Ureter (tissue), 1 donor: ENCODE measurements at places on chromosomes 2 and 18. TPM values are rescaled to one million over a fixed set of nuclear protein-coding genes. Genes with fewer than 3 reads are reported as not detected.

The POLE4 gene
- total RNA-seq = 41.7 TPM

The ABHD1 gene
- 0.78 TPM for total RNA-seq

The LAMA1 gene
- 2.7 TPM for total RNA-seq

The TWIST2 gene
- total RNA-seq = 12.9 TPM

The TLX2 gene
- total RNA-seq = not detected

The TMEM185B gene
- total RNA-seq = 35.9 TPM

The FAM237A gene
- not detected for total RNA-seq

The GPR45 gene
- not detected for total RNA-seq

The LRP2 gene
- 0.13 TPM for total RNA-seq

The CXCR1 gene
- not detected for total RNA-seq

The ANKRD62 gene
- total RNA-seq = not detected

The PDE11A gene
- 2.2 TPM for total RNA-seq

The EN1 gene
- not detected for total RNA-seq
